ENCODE measurements at places on chromosomes 6 and 20. TPM values are rescaled to one million over a fixed set of nuclear protein-coding genes. Genes with fewer than 3 reads are reported as not detected.

DNA sequence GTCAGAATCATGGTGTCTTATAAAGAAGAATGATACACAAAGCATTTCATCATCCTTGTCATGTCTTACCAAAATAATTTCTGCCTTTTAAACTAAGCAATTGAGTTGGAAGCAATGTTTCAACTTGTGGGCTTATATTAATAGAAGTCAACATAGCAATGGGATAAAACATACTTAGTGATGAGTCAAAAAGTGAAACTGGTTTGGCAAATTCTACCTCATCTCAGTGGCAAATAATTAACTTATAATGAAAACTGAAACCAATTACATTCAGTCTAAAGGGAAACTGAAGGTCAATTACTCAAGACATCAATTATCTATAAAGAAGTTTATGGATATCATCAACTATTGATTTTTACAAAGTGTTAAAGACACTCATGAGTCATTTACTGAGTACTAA is 463.8 kb downstream of the BMP2 start:
- no peak for DNase-seq

- no peak for DNase-seq
Measured at GRCh38 chr6:48389146-48390043, 278.4 kb upstream of the PTCHD4 start.

The XKR7 gene
- 9.8 TPM for total RNA-seq

- no peak for DNase-seq
Measured at GRCh38 chr20:14673164-14673563, 335.8 kb upstream of the FLRT3 start.

The LAMA2 gene
- total RNA-seq = 11.4 TPM

DNA sequence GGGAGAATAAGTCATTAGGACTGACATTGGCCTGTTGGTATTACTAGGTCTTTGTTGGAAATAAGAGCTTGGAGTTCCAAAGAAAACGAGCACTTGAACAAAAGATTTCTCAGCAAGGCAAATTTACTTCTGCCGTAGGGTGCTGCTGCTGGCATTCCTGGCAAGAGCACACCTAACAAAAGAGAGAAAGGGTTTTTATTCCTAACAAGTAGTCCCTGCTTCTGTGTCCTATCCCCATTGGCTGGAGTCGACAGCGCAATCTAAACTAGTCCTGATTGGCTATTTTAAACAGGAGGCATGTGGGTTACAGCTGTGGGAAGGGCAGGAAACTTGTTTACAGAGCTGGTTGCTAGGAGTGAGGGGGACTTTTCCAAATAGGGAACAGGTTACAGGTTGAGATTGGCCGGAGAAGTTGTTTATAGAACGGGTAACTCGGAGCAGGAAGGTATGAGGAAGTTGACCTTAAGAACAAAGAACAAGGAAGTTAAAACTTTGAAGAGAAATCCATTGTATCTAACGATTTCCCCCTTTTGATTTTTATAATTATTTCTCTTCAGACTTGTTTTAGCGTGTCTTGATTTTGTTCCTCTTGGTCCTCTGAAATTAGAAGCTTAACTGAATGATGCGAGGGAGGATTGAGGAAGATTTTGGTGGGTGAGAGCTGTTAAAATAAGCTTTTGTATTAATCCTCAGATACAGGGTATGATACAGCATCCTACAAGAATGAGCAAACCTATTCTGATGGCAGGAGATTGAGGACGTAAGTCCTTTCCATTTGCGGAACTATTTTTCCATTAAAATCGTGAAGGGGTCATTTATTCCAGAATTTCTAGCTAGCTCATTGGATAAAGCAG is 3.4 kb upstream of the ZNFX1 start:
- no peak for DNase-seq
